NCI-H1092 treated with DMSO at 0.1 percent for 48 hours (cell line): ENCODE measurements at places on chromosomes 1 and 21.

DNA sequence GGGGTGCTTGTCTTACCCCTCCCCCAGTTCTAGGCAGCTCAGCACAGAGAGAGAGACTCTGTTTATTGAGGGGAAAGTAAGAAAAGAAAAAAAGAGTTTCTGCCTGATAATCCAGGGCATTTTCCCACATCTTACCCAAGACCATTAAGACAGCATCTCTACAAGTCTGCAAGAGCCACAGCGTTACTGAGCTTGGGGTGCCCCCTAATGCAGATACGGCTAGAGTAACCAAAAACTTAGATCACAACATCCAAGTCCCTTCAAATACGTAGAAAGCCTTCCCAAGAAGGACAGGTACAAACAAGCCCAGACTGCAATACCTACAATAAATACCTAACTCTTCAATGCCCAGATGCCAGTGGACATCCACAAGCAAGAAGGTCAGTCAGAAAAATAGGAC is 6.2 kb upstream of the TEX50 start:
- DNase-seq, result no peak

- peak; percentile 37 for DNase-seq
These were observed 1643.8 kb downstream of the MRPL39 start for GRCh38 chr21:23963454-23963853.

GRCh38 chr1:8303141-8303540 is 14.8 kb upstream of the SLC45A1 start:
- DNase-seq, result no peak

DNA sequence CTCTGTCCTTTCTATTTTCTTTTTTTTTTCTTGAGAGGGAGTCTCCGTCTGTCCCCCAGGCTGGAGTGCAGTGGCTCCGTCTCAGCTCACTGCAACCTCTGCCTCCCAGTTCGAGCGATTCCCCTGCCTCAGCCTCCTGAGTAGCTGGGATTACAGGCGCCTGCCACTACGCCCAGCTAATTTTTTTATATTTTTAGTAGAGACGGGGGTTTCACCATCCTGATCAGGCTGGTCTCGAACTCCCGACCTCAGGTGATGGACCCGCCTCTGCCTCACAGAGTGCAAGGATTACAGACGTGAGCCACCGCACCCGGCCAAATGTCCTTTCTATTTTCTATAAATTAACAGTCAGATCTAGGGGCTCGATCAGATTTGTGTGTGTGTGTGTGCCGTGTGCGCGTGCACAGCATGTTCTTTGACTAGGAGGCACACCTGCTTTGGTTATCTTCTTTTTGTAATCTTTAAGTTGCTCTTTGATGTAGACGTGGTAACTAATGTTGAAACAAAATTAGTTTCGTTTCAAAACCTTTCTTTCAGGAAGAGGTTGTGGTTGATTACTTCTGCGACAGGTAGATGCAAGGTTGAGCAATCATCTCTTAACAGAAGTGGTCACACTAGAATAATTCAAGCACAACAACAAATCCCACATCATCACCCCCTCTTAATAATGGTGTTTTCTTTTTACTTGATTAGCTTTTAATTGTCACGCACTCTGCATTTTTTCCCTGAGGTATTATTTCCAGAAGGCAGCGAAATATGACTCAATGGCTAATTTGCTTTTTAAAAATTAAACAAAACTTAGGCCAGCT is 779 bp upstream of the DEGS1 start:
- DNase-seq, result no peak

- DNase-seq, result peak; percentile 70
These were observed 1.2 kb downstream of the KCTD3 start for GRCh38 chr1:215568299-215568692.

DNA sequence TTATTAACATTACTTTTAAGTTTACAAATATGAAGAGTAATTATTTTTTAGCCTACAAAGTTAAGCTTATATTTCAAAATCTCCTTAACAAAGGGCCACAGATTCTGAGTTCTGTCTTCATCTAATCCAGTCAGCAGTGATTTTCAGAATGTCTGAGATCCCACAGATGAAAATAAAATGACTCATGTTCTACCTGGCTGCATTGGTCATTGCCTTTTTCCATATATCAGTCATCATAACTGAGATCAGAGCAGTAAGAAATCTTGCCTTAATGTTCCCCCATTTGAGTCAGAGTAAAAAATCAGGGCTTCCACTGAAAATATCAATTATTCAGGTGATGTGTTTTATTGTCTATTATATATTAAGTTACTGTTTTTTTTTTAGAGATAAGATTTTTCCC is 416.1 kb downstream of the MRPL39 start:
- DNase-seq, result no peak
